Esophagus squamous epithelium (tissue), 5 donors: ENCODE measurements at places on chromosomes 6 and 20.

DNA sequence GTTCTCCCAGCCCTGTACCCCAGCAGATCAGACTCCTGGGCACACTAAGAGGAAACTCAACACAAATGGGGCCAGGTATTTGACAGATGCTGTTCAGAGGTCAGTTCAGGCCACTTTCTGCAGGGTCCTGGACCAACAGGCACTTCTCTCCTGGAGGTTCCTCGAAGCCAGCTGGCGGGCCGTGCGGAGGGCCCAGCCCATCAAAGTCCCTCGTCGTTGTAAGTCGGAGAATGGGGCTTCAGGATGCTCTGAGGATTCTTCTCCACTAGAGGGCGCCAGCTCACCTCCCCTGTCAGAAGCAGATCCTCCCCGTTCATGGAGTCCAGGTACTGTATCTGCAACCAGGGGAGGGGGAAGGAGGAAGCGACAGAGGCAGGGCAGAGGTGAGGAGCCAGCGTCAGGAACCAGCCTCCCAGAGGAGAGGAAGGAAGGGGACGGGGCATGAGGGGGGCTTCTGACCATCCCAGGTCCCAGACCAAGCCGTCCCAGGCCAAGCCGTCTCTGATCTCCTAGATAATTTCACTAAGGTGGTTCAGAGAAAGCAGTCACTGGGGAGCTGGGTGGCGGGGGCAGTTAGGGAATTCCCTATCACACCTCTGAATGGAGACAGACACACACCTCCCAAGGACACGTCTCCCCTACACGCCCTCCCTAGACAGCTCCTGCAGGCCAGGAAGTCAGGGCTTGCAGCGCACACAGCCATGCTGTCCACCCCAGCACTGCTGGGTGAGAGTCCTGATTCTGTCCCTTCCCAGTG lies 11.7 kb upstream of the FAM83C start:
- no peaks in the 10 kb centered on the region for H3K36me3 ChIP-seq
- DNase-seq, result peak; percentile 26
- peaks cover 50% of the 10 kb centered on the region for H3K4me1 ChIP-seq

GRCh38 chr6:10099529-10100140 lies 315.2 kb downstream of the TFAP2A start:
- no peaks in the 10 kb centered on the region for H3K36me3 ChIP-seq
- DNase-seq, result no peak
- no peaks in the 10 kb centered on the region for H3K27me3 ChIP-seq

DNA sequence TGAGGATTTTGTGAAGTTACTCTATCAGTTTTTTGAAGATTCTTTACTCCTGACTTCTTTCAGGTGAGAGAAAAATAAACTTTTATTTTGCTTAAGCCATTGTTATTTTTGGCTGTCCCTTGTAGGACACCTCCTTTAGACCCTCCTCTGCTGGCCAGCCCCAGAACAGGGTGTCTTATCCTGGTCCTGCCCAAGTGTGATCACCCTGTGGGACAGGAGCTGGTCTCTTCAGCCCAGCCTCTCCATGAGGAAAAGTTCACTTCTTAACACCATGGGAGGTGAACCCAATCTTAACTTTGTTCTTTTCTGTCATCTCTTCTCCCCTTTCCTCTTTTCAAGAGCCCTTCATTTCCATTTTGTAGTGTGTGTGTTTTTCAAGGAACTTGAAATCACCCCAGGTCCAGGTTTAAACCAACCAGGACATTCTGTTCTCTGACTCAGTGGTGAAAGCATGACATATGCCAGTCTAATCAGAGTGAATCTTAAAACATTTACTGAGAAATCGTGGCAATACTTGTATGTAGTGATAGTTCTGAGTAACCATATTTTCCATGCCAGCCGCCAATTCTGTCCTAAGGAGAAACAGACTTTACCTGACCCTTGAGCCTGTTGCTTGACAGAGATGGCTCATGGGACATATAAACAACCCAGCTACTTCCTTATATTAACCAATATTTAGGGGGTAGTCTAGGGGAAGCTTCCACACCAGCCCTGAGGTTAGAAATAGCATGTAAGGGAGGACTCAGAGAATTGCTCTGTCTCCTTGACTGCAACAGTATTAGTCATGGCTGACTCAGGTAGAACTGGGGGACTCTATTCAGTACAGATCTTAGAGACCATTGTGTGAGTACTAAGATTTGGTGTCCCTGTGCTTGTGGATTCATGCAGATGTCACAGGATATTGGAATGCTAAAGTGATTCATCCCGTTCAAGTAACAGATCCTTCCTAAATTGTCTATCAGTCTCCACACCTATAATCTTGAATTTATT lies 48.8 kb downstream of the FLRT3 start:
- H3K27me3 ChIP-seq, result no peaks in the 10 kb centered on the region
- H3K36me3 ChIP-seq, result no peaks in the 10 kb centered on the region
- no peak for DNase-seq

DNA sequence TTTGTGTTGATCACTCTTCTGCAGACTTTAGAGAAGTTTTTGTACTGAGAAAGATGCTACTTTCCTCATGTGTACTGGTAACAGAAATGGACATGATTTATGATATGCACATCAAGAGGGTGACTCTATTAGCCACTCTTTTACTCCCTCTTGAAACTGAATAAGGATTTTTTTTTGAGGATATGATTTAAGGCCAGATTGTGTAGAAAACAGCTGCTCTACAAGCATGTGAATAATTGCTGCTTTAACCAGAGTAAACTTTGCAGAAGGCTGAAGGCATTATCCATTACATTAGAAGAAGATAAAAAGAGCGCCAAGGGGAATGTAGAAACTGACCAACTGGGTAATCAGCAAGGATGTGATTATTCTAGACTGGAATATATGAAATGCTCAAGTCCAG lies 276.2 kb upstream of the MAP3K7 start:
- no peak overlapping the region for H3K27ac ChIP-seq
- no peaks in the 10 kb centered on the region for H3K4me1 ChIP-seq
- no peaks in the 10 kb centered on the region for H3K36me3 ChIP-seq
